AG04449 (cell line): ENCODE measurements at places on chromosomes 4 and X.
A peak's percentile ranks its signal among the peaks of the same experiment; 100 is the strongest.

GRCh38 chr4:174564529-174564928 is 42.2 kb upstream of the HPGD start:
- DNase-seq, result no peak

GRCh38 chrX:63708801-63709200 is 76.2 kb downstream of the ARHGEF9 start:
- no peak for DNase-seq

- DNase-seq, result no peak
These were observed 9.5 kb upstream of the CASK start for GRCh38 chrX:41932885-41933284.

DNA sequence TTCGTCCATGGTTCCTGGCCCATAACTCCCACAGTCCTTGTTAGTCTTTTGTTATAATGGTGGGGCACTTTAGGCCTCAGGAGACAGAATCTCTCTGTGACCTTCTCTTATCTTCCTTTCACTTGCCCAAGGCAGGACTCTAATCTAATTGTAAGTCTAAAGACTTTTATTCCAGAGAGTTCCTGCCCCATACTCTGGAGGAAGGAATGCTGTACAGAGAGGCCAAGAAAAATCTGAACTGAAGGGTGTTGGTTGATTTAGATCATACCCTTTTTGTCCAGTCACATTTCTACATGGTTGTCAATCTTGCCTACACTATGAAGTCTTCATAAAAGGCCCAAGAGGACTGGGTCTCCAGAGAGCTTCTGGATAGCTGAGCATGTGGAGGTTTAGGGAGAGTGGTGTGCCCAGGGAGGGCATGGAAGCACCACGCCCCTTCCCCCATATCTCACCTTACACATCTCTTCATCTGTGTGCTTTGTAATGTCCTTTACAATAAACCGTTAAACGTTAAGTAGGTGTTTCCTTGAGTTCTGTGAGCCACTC is 84.5 kb downstream of the AFF1 start:
- no peak for DNase-seq

DNA sequence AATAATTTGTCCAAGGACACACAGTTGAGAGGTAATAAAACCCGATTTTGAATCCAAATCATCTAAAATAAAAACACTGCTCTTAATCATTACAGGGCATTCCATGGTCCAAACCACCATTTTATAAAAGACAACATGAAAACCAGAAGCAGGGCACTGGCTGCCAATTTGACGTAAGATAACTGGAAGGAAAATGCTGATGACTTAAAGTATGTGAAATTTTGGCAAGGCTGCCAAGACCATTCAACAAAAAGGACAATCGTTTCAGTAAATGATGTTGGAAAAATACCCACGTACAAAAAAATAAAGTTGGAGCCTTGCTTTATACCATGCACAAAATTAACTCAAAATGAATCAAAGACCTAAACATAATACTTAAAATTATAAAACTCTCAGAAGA is 344.4 kb downstream of the RAPGEF2 start:
- no peak for DNase-seq

- DNase-seq, result no peak
These were observed 10.2 kb downstream of the BBS7 start for GRCh38 chr4:121860121-121860520.

- DNase-seq, result no peak
These were observed 44.2 kb downstream of the HUWE1 start for GRCh38 chrX:53642337-53642736.

DNA sequence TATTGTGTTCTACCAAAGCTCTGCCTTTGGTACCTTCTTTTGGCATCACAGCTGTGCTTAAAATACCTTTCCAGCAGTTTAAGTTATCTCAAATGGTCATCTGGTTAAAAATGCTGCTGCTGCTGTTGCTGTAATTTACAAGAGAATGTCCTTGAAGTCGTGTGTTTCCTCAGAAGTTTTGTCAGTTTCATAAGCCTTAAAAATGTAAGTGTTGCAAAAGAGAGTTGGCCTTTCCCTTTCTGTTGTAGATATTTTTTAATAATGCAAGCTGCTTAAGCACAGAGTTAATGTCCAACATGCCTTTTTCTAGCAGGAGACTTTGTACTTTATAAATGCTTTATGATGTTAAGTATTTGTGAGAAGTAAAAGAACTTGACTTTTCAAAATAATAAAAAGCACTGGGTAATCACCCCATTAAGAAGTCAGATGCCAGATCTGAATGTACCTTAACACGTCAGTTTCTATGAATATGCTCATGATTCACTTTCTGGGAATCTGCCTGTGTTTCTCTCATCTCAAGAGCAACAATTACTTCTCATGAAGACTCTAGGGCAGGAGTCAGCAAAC is 35.3 kb upstream of the TENM3 start:
- peak; percentile 75 for DNase-seq

DNA sequence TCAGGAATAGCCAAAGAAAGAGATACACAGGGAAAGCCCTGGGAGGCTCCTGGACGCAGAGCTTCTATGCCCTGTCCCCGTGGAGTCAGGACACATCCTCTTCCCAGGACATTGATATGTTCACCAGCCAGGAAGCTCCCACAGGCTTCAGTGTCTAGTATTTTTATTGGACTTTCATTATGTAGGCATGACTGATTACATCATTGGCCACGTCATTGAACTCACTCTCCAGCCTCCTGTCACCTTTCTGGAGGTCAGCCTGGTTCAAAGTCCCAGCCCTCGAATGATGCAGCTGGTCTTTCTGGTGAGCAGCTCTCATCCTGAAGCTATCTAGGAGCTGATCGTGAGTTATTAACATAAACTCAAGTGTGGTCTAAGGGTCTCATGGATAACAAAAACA is 104.1 kb downstream of the CPEB2 start:
- DNase-seq, result no peak

DNA sequence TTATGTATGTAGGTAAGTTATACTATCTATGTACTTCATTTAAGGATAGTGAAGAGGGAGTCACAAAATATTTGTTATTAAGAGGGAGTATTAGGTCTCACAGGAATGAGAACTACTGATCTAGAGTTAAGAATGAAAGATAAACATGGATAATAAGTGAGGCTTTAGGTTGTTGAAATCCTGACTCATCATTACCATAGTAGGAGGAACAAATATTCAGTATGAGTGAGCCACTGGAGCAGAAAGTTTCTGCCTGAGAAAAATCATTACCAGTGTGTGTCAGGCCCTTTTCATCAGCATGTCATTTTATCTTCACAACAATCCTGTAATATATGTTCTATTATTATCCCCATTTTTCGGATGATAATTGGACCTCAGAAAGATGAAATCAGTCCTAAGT is 27.2 kb upstream of the IGSF1 start:
- no peak for DNase-seq

DNA sequence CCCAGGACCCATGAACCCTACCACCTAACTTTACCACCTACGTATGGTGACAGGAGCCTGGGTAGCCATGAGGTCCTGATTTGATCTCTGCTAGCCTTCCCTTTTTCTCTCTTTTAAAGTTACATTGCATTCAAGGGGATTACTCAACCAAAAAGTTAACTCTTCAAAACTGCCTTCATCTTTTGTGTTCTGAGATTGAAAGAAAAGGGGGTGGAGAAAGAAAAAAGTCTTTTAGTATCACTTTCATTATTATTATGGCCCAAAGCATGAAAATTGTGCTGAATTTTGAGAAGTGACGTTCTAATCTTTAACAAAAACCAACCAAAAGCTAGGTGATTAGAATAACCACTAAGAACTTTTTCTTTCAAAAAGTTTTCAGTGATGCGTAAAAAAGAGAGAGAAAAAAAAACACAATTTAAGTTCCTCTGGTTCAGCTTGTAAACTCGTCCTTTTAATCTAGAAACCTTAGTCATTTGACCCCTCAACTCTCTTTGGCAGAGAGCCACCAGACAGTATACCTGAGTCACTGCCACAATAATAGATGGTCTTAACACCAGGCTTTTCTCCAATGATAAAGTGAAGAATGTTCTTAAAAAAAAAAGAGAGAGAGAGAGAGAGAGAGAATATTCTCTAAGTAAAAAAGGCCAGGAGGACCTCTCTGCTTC is 347.4 kb upstream of the FGF13 start:
- DNase-seq, result no peak

DNA sequence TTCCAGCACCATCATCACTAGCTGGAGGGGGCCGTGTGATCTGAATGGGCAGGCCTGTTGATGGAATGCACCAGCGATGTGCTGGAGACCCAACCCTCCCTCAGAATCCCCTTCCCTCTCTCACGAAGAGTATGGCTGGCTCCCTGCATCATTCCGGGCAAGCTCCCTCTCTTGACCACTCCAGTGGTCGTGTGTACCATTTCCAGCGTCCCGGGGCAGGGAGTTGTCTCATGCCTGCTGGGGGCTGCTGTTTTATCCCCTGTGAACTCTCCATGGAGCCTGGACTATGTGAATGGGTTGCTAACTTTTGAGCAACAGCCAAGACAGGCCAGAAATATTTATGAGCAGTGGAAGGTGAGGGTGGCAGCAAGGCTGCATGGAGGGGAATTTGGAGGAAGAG is 8.1 kb downstream of the CSAG1 start:
- DNase-seq, result no peak

DNA sequence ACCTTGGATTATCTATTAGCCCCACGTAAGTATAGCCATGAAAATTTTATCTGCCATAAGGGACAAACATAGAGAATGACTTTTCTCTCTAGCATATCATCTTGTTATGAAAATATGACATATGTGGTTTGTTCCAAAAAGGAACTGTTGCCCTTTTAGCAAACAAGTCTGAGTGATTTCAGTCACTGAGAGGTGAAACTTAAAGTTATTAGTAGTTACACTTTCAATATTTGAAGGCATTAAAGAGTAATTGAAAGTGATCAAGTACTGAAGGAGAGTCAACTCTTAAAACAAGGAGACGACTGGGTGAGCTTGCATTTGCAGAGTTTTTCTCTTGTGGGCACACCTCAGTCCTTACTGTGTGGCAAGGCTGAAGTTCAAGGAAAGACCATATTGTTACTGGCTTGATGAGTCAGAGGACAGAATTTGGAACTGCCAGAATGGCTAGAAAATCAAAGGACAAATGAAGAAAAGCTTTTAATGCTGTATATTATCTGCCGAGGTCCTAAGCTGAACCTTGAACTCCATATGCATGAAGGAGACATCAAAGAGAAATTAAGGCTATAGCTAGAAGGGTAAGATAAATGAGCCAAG is 205.1 kb upstream of the EMCN start:
- no peak for DNase-seq

GRCh38 chr4:151325111-151325948 is at the start of gene SH3D19:
TSS of gene SH3D19 (minus strand) at chr4:151325605. CDS start at chr4:151325352, 253 bp downstream.
- no peak for DNase-seq

- no peak for DNase-seq
These were observed 1.5 kb downstream of the MAN2B2 start for GRCh38 chr4:6576512-6576911.

- DNase-seq, result no peak
These were observed 8.0 kb downstream of the RADX start for GRCh38 chrX:106619797-106620196.

- peak; percentile 59 for DNase-seq
These were observed 114.3 kb downstream of the GABRB1 start for GRCh38 chr4:47145630-47146029.

DNA sequence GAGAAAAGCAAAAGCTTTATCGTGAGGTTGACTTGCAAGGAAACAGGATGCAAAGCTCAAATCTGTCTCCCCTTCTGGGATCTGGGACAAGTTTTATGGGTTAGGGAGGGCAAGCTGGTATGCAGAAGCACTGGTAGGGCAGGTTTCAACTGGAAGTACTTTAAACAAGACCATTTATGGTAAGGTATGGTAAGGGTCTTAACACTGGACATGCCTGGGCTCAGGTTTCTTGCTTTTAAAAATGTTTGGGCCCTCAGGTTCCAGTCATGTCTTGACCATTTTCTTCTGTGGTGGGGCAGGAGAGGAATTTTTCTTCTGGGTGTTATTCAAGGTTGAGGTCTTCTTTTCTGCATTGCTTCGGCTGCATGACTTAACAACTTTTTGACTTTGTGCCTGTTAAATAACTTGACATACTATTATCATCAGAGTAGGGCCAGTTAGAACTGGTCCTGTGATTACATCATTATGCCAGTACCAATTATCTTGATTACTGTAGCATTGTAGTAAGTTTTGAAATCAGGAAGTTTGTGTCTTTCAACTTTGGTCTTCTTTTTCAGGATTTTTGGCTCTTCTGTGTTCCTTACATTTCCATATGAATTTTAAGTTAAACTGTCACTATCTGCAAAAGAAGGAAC is 33.7 kb downstream of the CD38 start:
- no peak for DNase-seq

DNA sequence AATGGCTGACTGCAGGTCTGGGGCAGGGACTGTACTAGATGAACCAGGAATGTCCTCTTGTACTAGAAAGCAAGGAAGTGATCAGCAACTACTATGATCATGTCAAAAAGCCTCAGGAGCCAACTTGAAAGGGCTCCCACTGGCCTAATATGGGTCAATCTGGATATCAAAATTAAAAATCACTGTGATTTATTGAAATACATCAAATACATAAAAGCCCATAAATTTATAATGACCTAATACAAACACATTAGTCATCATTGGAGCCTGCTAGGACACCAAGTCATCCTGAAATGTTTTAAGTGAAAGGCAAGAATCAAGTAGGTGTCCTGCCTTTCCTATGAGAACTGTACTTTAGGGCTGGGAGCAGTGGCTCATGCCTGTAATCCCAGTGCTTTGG is 70.5 kb upstream of the KLHL13 start:
- no peak for DNase-seq

GRCh38 chr4:99165978-99166377 is 21.9 kb upstream of the ADH4 start:
- DNase-seq, result no peak

- no peak for DNase-seq
These were observed 40.8 kb upstream of the FOXR2 start for GRCh38 chrX:55582447-55582846.

DNA sequence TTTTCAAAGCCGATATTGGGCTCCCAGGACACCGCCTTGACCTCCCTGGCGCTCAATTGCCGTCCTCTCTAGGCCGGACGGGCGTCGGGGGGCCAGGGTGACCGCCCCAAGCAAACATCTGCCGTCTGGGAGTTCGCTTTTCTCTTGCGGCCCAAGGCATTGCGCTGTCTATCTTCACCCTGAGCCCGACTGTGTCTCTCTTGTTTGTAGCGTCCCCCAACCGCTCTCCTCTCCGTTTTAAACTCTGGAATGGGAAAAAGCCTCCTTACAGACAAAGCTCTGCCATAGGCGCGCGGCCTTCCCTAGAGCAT is 551 bp upstream of the ARX start:
- no peak for DNase-seq

GRCh38 chr4:129352480-129352879 is 256.5 kb downstream of the C4orf33 start:
- no peak for DNase-seq

GRCh38 chr4:143025081-143025704 is 159.5 kb upstream of the USP38 start:
- DNase-seq, result no peak

- peak; percentile 70 for DNase-seq
These were observed 49.2 kb downstream of the MOSPD2 start for GRCh38 chrX:14922437-14922836.

GRCh38 chrX:54230435-54231148 is 47.5 kb upstream of the FAM120C start:
- no peak for DNase-seq

GRCh38 chrX:18424482-18425198 is 768 bp upstream of the CDKL5 start:
- DNase-seq, result no peak
